GM20000 (cell line): ENCODE measurements at places on chromosomes 2 and 18.
A peak's percentile ranks its signal among the peaks of the same experiment; 100 is the strongest.

DNA sequence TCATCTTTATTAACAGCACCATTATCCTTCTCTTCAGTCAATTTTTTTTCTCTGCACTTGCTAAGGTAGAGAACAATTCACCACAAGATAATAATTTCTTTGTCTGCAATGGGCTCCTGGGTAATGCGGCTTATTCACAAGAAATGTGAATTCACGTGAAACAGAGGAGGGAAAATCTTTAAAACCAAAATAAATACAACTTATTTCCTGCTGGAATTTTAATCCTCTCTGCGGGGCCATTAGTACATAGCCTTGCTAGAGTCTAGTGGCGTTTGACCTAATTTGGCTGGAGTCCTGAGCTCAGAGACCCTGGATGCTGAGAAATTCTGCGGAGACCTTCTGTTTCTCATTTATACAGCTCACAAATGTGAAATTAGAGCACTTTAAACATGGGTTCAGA lies 319.3 kb upstream of the MMADHC start:
- DNase-seq = no peak

DNA sequence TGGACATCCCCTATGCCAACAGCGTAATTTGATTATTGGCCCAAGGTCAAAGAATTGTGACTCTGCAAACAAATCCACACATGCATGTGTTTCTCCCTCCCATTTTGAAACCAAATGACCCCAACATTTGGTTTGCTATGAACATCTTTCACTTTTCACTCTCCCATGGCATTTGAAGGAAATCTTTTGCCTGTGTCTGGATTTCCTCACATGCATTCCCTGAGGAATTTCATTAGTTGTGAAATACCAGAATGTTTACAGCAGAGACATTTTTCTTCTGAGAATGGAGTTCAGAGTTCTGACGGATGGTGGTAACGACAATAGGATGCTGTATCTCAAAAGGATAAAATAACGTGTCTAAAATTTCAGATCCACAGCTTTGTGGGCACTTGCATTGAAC lies 60.3 kb upstream of the LMAN1 start:
- no peak for DNase-seq

DNA sequence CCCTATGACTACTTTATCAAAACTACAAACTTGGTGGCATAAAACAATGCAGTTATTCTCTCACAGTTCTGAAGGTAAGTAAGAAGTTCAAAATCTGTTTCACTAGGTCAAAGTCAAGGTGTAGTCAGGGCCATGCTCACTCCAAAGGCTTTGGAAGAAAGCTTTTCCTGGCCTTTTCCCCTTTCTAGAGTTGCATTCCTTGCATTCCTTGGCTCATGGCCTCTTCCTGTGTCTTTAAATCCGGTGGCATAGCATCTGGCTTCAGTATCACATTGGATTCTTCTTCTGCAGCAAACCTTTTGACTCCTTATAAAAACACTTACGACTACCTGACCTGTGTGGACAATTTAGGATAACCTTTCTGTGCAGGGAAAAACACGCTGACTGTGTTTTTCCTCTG lies 543.5 kb upstream of the HNMT start:
- no peak for DNase-seq

DNA sequence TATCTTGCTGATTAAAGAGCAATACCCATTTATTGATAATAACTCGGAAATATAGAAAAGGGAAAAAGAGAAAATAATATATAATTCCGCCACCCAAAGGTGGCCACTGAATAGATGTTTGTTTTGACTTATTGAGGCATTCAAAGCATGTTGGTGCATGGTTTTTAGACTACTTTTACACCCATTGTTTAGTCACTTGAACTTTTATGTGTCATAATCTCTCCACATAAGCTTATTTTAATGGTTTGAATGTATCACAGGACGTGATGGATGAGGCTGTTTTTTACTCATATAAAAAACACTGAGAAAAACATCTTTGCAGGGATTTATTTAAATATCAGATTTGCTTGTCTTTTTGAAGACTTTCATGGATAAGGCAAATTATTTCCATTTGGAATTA lies 120.4 kb downstream of the ACKR3 start:
- no peak for DNase-seq

GRCh38 chr2:239057533-239057932 lies 209.6 kb downstream of the TWIST2 start:
- no peak for DNase-seq

DNA sequence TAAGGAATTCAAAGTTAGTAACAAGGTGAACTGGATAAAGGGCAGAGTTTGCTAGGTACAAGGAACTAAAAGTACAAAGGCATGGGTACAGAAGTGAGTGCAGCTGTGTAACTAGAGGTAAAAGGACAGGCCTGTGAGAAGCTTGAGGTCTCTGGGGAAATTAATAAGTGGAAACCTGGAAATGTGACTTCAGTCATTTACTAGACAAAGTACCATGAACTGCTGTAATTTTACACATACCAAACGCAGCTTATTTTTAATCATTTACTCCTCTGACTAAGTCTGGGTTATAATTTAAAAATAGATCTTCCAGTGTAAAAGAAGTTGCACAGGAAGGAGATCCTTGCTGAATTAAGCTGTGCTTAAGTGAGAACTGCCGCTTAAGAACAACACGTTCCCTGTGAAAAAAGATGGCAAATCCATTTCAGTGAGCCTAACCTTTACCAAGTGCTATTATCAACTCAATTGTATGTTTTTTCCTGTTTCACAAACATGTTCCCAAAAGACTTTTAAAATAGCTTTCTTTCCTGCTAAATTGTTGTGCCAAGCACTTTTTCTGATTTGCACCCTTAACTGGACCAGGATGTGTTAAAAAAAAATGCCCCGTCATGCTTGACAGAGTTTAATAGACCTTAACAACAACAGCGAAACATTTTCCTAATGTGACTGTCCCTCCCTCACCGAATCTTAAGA lies 44.3 kb downstream of the CALCRL start:
- DNase-seq = no peak

DNA sequence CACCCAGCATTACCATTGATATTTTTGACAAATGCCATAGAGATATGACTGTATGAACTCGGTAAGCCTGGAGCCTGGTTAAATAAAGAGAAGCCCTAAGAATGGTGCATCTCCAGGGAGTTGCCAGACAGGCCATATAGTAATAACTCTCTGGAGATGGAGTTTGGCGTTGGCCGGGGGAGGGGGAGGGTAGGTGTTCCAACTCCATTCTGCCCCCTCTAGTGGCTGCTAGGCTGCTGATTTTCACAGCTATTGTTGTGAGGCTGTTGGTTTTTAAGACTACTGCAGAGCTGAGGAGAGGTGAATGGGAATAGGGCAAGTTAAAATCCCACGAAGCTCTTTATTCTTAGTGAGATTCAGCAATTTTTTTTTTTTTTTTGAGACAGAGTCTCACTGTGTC lies 99.9 kb downstream of the GALNT14 start:
- DNase-seq = no peak

DNA sequence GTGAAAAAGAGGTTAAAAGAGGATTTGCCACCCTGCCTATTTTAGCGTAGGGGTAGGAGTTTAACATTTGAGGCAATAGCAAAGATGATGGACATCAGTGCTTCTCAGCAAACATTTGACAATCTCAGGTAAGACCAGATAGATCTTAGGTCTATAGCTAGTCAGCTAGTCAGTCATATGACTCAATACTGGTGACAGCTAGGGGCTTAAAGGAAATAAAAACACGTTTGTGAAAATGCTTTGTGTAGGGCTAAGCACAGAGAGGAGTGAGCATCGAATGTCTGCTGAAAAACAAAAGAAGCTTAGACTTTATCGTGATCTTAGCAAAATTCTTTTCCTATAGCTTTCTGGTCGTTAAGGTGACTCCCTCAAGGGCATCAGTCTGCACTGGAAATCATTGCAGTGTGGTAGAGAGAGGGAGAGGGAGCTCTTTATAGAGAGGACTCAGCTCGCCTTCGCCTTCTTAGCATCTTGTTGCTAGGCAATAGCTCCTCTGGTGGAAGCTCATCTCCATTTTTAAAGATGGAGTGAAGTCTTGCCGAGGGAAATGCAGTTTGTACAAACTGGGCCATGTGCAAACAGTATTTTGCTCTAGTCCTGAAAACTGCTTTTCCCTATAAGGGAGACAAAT lies 62.8 kb upstream of the SLC38A11 start:
- no peak for DNase-seq

GRCh38 chr2:41998186-41999127 lies 49.4 kb upstream of the PKDCC start:
- no peak for DNase-seq

- DNase-seq = no peak
Measured at GRCh38 chr2:47057687-47058002, 97.5 kb downstream of the STPG4 start.

GRCh38 chr18:69590150-69590549 lies 189.5 kb downstream of the DOK6 start:
- no peak for DNase-seq

GRCh38 chr2:132429941-132430573 lies 13.5 kb downstream of the GPR39 start:
- DNase-seq = no peak

DNA sequence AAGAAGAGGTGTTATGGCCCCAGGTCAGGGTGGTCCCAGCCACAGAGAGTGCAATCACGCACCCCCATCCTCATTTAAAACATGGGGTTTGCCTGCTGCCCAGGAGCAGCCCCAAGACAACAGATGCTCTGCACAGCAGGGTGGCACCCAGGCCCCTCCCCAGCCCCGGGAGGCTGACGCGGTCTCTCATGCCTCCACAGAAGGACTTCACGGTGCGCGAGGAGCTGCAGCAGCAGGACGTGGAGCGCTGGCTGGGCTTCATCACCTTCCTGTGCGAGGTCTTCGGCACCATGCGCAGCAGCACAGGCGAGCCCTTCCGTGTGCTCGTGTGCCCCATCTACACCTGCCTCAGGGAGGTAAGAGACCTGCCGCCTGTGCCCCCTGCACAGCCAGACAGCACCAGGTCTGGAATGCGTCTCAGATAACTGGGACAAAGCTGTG lies 133.7 kb downstream of the SMAD7 start:
- DNase-seq = no peak

DNA sequence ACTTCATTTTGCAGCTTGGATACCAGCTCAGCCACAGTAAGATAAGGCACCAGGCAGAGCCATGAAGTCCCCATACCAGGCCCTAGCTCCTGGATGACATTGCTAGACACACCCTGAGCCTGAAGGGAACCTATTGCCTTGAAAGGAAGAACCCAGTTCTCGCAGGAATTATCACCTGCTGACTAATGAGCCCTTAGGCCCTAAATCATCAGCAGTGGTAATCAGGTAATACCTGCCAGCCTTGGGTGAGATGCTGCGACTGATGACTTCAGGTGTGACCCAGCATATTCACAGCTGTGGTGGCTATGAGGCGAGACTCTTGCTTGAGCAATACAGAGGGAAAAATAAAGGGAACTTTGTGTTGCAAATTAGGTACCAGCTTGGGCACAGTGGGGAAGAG lies 24.9 kb downstream of the CLK1 start:
- no peak for DNase-seq

- no peak for DNase-seq
Measured at GRCh38 chr2:20966061-20966595, 77.7 kb downstream of the APOB start.

DNA sequence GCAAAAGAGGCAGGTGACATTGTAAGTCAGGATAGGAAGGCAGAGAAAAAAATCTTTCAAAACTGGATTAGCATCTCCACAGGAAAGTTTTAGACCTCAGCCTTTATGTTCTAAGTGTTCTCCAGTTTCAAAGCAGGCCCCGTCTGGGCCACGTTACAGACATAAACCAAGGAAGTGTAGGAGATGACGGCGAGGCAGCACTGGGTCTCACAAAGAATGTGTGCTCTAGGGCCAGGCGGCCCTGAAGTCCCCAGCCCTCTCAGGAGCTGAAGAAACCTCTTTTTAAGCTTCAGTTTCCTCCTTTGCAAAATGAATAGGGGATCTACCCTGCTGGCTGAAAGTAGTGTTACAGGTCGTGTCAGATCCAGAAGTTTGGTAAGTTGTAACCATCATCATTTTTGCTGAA lies 81.7 kb downstream of the SPRED2 start:
- peak; percentile 63 for DNase-seq

DNA sequence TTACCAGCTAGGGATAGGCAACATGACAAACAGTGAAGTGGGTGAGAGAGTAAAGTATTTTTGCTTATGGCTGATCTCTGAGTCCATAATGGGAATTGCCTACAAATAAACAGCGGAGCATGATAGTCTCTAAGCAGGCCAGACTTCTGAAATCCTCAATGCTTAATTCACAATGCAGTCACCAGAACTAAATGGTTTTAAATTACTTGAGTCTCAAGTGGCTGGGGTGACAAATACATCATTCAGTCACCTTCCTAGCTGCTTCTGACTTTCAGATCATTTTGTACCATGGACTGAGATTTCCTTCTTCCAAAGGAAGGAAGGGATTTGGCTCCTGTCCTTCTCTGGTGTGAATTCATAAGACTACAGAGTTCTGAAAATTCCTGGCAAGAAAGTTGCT lies 82.8 kb upstream of the RMP24 start:
- no peak for DNase-seq

GRCh38 chr18:11784674-11785304 lies 66.4 kb upstream of the CHMP1B start:
- no peak for DNase-seq

- no peak for DNase-seq
Measured at GRCh38 chr2:12737738-12738485, 21.2 kb downstream of the TRIB2 start.

GRCh38 chr2:62641410-62641843 lies 64.1 kb upstream of the EHBP1 start:
- DNase-seq = no peak

DNA sequence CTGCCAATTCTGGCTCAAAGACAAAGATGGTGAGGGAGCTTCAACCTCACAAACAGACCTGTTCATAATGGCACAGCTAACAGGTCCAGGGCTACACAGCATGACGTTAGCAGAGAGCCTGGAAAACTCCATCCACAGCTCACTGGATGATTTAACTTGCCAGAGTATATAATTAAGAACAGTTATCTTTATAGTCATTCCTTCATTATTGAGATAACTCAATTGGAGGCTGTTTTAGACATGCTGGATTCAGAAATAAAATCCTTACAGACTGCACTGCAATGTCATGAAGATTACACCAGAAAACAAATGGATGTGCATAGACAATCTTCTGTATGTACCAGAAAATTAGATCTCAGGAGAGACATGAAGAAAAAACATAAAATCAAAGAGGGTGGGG lies 55.1 kb upstream of the LYPD1 start:
- DNase-seq = no peak

- peak; percentile 45 for DNase-seq
Measured at GRCh38 chr2:144510294-144510991, 9.5 kb downstream of the ZEB2 start.

- DNase-seq = no peak
Measured at GRCh38 chr2:239903803-239904202, 121.3 kb downstream of the NDUFA10 start.

GRCh38 chr18:46630160-46630559 lies 26.9 kb downstream of the LOXHD1 start:
- no peak for DNase-seq

DNA sequence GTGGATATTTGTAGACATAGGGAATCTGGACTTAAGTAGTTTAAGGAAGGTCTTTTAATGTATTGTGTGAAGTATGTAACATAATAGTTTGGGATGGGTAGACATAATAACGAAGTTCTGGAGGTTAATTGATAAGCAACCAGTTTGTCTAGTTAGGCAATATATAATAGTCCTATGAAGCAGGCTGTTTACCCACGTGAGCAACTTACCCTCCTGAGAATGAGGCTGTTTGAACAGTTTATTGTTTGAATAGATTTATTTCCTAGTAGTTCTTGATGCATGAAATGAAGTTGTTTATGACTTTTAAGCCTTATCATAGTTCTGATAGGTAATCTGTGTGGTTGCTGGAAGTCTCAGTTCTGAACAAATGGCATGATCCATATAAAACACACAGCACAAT lies 361.5 kb downstream of the GALNT13 start:
- DNase-seq = no peak
